ENCODE measurements at places on chromosomes 4 and X.

DNA sequence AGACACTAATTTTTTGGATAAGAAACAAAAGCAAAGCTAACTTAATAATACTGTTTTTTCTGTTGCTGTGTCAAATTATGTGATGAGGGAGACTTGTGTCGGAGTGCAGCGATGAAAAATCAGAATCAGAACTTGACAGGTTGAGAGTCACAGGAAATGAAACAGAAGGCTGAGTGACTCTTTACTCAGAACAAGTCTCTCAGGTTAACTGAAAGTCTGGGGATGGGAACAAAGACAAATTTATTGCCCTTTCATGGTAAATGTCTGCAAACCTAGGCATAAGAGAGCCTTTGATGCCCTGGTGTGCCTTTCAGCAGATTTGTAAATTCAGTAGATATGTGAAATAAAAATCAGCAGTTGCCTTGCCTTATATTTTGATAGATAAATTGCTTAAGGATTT, 96.0 kb downstream of the ADGRL3 start:
- DNase-seq, result no peak

DNA sequence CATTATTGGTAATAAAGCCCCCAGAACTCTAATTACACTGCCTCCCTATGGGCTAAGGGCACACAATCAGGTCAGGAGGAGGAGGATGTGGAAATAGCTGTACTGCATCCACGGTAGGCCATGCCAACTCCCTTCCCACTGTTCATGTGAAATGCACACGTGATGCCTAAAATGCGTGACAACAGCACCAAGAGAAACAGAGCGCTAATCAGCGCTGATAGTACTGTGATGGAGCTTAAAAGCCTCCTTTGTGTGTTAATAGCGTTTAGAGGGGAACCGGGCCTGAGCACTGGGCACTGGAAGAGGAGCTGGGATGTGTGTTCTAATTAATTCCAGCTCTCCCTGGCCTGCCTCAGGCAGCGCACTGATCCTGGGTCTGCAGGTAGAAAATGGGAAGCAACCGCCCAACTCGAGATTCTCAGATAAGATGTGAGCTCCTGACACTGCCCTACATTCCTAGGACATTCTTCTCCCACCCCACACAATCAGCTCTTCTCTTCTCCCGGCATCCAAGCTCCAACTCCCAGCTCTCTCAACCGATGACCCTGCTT, 12.9 kb downstream of the DCTD start:
- no peak for DNase-seq

- no peak for DNase-seq
Observed at GRCh38 chrX:48492293-48492910, 16.4 kb upstream of the PORCN start.

DNA sequence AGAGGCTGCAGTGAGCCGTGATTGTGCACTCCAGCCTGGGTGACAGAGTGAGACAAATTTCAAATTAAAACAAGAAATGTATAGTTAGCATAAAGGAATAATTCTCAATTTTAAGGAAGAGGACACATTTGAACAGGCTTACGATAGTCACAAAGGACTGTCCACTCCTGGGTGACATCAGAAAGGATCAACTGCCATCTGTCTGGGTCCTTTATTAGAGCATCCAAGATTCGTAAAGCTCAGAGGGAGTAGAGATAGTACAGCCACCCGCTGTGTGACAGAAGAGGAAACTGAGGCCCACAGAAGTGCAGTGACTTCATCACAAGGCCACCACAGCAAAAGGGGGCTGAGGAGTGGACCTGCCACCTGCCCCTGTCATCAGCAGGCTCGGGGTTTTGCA, 149.3 kb upstream of the RBPJ start:
- no peak for DNase-seq

GRCh38 chr4:118969359-118969758, 80.7 kb downstream of the SYNPO2 start:
- peak; percentile 18 for DNase-seq

DNA sequence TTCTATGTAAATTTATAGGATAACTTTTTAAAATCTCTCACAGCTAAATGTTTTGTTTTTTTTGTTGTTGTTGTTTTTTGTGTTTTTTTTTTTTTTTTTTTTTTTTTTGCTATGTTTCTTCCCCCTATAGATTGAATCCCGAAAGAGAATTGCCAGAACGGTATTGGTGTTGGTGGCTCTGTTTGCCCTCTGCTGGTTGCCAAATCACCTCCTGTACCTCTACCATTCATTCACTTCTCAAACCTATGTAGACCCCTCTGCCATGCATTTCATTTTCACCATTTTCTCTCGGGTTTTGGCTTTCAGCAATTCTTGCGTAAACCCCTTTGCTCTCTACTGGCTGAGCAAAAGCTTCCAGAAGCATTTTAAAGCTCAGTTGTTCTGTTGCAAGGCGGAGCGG, 4.1 kb downstream of the BRS3 start:
- DNase-seq, result no peak

- DNase-seq, result no peak
Observed at GRCh38 chrX:49862093-49862492, 17.2 kb upstream of the USP27X start.

- no peak for DNase-seq
Observed at GRCh38 chr4:14184767-14185166, 557.2 kb upstream of the BOD1L1 start.

GRCh38 chr4:150264595-150265161, 186.4 kb downstream of the DCLK2 start:
- no peak for DNase-seq

GRCh38 chrX:19761554-19762295, 125.7 kb downstream of the SH3KBP1 start:
- DNase-seq, result no peak

DNA sequence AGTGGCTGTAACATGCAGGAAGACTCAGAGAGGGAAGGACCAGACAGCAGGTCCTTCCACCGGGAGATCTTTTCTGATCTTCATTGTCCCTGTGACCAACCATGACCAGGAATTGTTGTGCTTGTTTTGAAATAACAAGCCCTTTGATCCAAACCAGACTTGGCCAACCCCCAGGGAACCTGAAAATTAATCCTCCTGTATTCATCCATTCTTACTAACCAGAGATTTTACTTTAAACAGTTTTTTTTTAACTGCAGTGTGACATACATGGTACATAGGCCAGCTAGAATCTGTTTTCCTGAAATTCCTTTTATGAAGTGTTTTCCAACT, 4.0 kb downstream of the WFS1 start:
- no peak for DNase-seq

- DNase-seq, result no peak
Observed at GRCh38 chr4:95522682-95523530, 25.9 kb downstream of the UNC5C start.

GRCh38 chrX:119105826-119106225, 21.8 kb downstream of the KIAA1210 start:
- no peak for DNase-seq

DNA sequence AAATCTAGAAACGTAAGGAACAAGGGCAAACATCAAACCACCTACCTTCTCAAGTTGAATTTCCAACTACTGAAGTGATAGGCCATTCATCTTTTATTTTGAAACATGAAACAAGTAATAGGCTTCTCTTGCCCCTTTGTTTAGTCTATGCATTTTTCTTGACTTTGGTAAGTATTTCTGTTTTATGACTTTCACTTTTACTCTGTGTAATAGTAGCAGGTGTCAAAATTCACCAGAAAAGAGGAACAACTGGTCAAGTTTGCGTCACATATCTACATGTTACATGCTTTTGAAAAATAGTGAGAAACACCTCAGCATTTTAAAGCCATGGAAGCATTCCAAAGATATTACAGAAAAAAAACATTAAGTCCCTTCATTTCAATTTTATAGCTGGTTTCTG, 157.1 kb upstream of the FTHL17 start:
- DNase-seq, result peak; percentile 69

- no peak for DNase-seq
Observed at GRCh38 chr4:113003841-113004240, 45.6 kb upstream of the ANK2 start.

- DNase-seq, result no peak
Observed at GRCh38 chr4:140174543-140174942, 20.6 kb upstream of the MAML3 start.

- DNase-seq, result no peak
Observed at GRCh38 chr4:47642191-47642830, 157.2 kb downstream of the ATP10D start.

DNA sequence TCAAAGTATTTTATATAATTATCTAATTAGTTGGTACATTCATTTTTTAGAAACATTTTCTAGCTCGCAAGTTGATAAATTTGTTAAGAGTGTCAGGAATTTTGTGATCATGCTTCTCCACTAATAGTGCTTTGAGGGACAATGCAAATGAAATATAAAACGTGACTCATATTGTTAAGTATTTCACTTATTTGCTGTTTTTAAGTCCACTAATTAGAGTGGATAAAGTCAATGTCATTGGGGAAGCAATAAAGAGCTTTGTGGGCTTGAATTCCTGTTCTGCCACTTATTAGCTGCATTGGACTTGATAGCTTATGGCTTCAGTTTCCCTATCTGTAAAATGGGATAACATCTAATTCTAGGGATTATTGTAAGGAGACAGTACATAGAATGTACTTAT, 26.5 kb upstream of the ANAPC4 start:
- no peak for DNase-seq

- no peak for DNase-seq
Observed at GRCh38 chr4:7217474-7218321, 25.4 kb downstream of the SORCS2 start.

DNA sequence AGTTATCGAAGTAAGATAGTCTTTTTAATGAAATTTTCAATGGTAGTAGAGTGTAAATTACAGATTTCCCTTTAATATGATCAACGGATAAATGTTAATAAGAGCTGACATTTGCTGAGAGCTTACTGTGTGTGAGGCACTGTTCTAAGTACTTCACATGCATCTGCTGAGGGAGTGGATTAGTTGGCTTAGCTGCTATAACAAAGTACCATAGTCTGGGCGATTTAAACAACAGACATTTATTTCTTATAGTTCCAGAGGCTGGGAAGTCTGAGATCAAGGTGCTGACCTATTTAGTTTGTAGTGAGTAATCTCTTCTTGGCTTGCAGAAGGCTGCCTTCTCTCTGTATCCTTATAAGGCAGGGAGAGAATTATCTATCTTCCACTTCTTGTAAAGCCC, 174.3 kb downstream of the CEP135 start:
- no peak for DNase-seq

- DNase-seq, result no peak
Observed at GRCh38 chr4:18134111-18134510, 112.6 kb upstream of the LCORL start.

GRCh38 chr4:151940926-151941617, 180.3 kb upstream of the GATB start:
- no peak for DNase-seq

DNA sequence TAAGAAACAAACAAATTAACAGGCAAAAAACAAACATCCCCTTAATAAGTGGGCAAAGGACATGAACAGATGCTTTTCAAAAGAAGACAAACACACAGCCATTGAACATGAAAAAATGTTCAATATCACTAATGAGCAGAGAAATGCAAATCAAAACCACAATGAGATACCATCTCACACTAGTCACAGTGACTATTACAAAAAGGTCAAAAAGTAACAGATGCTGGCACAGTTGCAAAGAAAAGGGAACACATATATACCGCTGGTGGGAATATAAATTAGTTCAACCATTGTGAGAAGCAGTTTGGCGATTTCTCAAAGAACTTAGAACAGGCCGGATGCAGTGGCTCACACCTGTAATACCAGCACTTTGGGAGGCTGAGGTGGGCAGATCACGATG, 146.1 kb upstream of the NEIL3 start:
- DNase-seq, result no peak

GRCh38 chrX:24014388-24015018, 12.5 kb downstream of the KLHL15 start:
- DNase-seq, result peak; percentile 52

DNA sequence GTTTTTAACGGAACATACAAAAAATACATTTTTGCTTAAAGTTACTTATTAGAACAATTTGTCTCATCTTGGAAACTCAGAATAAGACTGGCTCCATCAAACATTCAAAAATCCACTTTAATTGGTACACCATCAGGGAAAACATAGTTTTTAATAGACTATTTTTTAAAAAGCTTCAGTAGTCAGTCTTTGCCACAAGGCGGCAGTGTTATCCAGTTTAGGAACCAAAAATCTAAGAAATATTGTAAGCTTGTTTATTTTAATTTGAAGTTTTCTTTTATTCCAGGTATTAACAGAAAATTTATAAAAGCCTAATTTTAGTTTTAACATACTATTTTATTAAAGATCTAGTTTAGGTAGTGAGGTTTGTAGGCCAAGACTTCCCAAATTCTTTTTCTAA, 107.7 kb downstream of the APOOL start:
- no peak for DNase-seq

GRCh38 chrX:31223817-31224216, 152.0 kb upstream of the FTHL17 start:
- DNase-seq, result peak; percentile 54

GRCh38 chrX:149198980-149199732, 305.9 kb downstream of the IDS start:
- DNase-seq, result peak; percentile 85

DNA sequence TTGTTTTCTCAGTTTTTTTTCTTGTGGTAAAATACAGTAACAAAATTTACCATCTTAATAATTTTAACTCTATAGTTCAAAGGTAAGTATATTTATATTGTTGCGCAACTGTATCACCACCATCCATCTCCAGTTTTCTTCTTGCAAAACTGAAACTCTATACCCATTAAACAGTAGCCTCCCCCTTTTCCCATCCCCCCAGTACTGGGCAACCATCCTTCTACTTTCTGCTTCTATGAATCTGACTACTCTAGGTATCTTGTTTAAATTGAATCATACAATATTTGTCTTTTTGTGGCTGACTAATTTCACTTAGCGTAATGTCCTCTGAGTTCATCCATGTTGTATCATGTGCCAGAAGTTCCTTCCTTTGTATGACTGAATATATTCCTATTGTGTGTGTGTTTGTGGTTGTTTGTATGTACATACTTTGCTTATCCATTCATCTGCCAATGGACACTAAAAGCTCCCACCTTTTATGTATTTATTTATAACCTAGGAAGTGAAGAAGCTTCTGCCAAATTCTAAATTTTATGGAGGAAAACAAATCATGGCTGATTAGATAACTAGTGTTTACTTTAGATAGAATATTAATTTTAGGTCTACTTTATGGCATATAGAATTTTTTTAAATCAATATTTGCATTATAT, 10.0 kb downstream of the ABHD18 start:
- no peak for DNase-seq

- DNase-seq, result peak; percentile 18
Observed at GRCh38 chr4:139243448-139244365, 36.3 kb downstream of the MGARP start.

DNA sequence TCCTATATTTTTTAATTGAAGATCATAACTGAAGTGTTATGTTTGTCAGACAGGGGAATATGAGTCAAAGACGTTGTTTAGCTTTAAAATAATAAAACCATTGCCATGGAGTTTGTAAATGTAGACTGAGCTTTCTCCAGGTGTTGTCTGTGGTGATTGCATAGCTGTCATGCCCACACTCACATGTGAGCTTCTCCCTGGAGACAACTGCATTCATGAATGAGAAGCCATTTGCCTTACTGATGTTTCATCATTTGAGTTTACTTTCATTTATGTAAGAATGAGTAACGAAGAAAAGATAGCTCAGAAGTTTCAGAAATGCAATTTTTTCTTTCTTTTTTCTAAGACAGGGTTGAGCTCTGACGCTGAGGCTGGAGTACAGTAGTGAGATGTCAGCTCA, 339.1 kb downstream of the GALNTL6 start:
- peak; percentile 31 for DNase-seq

Data from GM12865 (cell line).